ENCODE measurements at places on chromosomes 3 and 15. TPM values are rescaled to one million over a fixed set of nuclear protein-coding genes. Genes with fewer than 3 reads are reported as not detected.

STRIT1 gene
- not detected for total RNA-seq

CIB2 gene
- total RNA-seq: 6.5 TPM

GRCh38 chr3:16975083-16975482 is 90.3 kb downstream of the PLCL2 start:
- H3K4me1 ChIP-seq: peaks cover 3% of the 10 kb centered on the region
- no peak for DNase-seq
- H3K27me3 ChIP-seq: no peaks in the 10 kb centered on the region
- H3K27ac ChIP-seq: no peak overlapping the region

CHST13 gene
- not detected for total RNA-seq

SNX33 gene
- total RNA-seq: 25.6 TPM

ARHGEF26 gene
- total RNA-seq: 1.7 TPM

DNA sequence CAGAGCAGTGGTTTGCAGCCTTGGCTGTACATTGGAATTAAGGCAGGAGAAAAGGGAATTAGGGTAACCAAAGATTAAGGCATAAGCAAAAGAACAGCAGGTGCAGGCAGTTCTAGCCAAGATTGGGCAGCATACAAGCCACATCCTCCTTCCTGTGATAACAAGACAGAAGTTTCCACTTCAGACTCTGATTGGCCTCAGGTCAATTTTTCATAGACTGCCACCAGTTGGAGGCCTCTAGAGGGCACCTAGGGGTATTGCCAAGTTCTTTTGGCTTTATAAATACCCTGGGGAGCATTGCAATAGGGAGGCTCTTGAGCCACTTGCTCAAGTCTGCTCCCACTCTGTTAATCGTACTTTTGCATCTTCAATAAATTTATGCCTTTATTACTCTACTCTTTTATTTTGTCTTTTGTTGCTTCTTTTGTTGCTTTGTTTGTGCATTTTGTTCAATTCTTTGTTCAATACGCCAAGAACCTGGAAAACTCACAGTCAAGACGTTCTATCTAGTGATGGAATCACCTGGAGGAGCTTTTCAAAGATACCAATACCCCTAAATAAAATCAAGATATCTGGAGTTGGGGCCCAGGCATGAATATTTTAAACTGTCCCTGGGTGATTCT is 32.2 kb upstream of the FMN1 start:
- DNase-seq: peak; percentile 24
- no peak overlapping the region for H3K27ac ChIP-seq
- no peaks in the 10 kb centered on the region for H3K36me3 ChIP-seq
